Naive thymus-derived CD4-positive, alpha-beta T cell (primary cell): ENCODE measurements at places on chromosomes 16 and 17. TPM values are rescaled to one million over a fixed set of nuclear protein-coding genes. Genes with fewer than 3 reads are reported as not detected.

DNA sequence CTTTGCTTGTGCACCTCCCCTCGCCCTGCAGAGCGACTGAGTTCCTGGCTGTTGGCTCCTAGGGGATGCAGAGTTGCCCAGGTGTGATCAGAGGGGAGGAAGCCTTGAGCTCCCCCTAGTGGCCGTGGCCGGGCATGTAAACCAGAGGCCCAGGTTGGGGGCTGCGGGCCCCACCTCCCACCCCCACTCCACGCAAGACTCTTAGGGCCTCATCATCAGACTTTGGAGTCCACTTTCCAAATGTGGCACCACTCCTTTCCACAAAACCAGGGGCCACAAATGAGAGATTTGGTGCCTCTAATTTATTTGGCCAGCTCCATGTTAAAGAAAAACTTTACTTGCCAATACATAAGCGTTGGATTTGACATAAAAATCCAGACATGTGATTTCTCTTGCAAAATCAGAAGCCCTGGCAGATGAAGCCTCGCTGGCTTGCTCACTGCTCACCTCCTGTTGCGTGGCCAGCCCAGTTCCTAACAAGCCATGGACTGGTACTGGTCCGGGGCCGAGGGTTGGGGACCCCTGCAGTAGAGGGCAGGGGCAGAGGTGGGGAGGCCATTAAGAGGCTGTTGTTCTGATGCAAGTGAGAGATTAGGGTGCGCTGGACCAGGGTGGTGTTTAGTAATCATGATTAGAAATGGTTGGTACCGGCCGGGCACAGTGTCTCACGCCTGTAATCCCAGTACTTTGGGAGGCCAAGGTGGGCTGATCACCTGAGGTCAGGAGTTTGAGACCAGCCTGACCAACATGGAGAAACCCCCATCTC is 28.7 kb upstream of the GAS7 start:
- H3K27ac ChIP-seq: no peak overlapping the region
- peak; percentile 14 for DNase-seq
- no peaks in the 10 kb centered on the region for H3K4me1 ChIP-seq
- no peak overlapping the region for H3K4me3 ChIP-seq

DNA sequence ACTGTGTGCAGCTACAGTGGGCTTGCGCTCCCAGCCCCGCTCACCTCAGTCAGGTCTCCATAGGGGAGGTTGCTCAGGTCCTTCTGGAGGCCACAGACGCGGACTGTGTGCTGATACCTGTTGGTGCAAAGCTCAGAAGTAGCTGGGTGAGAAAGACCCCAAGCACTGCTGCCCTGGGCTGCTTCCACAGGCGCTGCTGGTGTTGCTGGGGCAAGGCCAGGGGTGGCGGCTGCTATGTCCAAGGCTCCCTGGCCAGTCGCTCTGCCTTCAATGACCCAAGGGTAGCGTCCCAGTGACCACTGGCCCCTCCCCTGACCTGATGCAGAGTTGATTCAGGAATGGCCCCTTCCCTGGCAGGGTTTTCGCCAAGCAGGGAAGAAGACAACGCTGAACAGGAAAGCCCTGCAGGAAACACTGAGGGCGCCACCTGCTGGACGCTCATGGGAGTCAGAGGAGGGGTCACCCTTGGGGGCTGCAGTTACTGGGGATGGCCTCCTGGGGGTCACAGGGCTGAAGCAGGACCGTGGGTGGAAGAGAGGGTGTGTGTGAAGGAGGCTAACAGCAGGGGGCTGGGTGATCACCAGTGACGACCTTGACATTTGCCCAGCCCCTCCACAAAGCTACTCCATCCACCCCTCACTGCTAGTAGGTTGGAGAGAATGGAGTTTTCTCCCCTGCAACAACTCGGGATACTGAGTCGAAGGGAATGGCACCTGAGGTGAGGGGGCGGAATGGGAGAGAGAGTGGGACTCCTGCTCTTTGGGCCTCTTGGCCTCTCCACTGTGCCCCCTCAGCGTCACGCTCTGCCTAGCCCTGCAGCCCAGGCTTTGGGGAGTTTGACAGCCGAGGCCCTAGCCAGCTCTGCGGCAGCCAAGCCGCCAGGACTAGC is 38.3 kb downstream of the ABCC12 start:
- no peak overlapping the region for H3K4me3 ChIP-seq
- H3K27ac ChIP-seq: no peak overlapping the region
- DNase-seq: peak; percentile 54
- H3K4me1 ChIP-seq: no peaks in the 10 kb centered on the region
- H3K27me3 ChIP-seq: no peaks in the 10 kb centered on the region

- H3K36me3 ChIP-seq: peaks cover 9% of the 10 kb centered on the region
- no peak for DNase-seq
- H3K4me1 ChIP-seq: peaks cover 31% of the 10 kb centered on the region
- H3K27ac ChIP-seq: peak overlapping the region; percentile 95
- H3K27me3 ChIP-seq: no peaks in the 10 kb centered on the region
These were observed 474 bp downstream of the CLN3 start for GRCh38 chr16:28491230-28491969.

DNA sequence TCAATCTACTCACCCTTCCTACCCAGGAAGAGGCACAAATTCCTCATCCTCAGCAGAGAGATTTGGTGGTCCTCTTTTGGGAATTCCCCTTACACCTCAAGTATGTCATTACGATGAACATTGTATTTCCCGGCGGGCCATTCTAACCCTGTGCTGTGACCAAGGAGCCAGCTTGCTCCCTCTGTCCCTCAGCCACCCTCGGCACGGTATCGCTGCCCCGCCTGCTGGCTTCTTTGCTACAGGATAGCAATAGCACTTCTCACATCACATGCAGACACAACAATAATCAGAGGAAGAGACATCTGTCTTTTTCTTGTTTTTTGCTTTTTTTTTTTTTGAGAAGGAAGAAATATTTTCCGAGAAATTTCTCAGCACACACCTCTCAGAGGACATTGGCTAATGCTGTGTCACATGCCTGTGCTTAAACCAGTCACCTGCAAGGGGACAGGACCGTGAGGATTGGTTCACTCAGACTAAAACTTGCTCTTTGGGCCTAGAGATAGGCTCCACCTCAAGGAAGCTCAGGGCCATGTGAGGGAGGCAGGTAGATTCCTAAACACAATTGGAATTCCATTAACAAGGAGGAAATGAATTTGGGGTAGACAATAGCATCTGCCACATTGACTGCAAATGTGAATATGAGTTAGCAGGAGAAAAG is 41.2 kb downstream of the TMC5 start:
- no peaks in the 10 kb centered on the region for H3K27me3 ChIP-seq
- H3K4me1 ChIP-seq: no peaks in the 10 kb centered on the region
- no peak overlapping the region for H3K4me3 ChIP-seq
- no peak for DNase-seq

- H3K36me3 ChIP-seq: no peaks in the 10 kb centered on the region
- no peak for DNase-seq
- no peak within 1 kb of the TSS for H3K27ac ChIP-seq
- H3K27me3 ChIP-seq: peaks cover 37% of the 10 kb centered on the region
- peak within 1 kb of the TSS; percentile 50 for H3K4me3 ChIP-seq
These were observed at the start of gene SRCIN1 for GRCh38 chr17:38605841-38606645. SRCIN1 (minus strand) TSS chr17:38605952; CDS start chr17:38605705, 247 bp downstream.

GRCh38 chr17:53134548-53134947 is 688.2 kb upstream of the KIF2B start:
- no peak overlapping the region for H3K4me3 ChIP-seq
- no peak overlapping the region for H3K27ac ChIP-seq
- no peaks in the 10 kb centered on the region for H3K4me1 ChIP-seq
- no peaks in the 10 kb centered on the region for H3K27me3 ChIP-seq
- DNase-seq: no peak
- no peaks in the 10 kb centered on the region for H3K36me3 ChIP-seq

GRCh38 chr16:86512301-86512859 is 2.1 kb downstream of the FOXF1 start:
- H3K4me3 ChIP-seq: no peak overlapping the region
- no peak for DNase-seq
- H3K27me3 ChIP-seq: no peaks in the 10 kb centered on the region
- H3K27ac ChIP-seq: no peak overlapping the region
- no peaks in the 10 kb centered on the region for H3K4me1 ChIP-seq

DNA sequence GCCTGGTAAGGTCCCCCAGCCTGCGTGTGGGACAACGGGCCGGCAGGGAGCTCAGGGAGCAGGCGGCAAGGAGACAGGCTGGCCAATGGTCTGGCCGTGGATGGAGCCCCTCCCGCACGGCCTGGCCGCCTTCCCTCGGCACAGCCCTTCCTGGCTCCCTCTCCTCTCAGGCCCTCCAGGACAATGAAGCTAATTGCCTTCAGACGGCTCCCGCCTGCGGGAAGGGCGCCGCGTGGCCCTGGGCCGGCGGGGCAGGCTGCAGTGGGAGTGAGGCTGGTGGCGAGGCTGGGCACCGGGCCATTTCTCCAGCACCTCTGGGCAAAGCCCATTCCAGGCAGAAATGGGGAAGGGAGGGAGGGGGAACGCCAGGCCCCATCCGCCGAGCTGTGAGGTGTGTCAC is 50.9 kb downstream of the ENGASE start:
- H3K4me1 ChIP-seq: no peaks in the 10 kb centered on the region
- H3K27me3 ChIP-seq: no peaks in the 10 kb centered on the region
- no peaks in the 10 kb centered on the region for H3K36me3 ChIP-seq
- no peak for DNase-seq
- H3K4me3 ChIP-seq: no peak overlapping the region

GRCh38 chr17:77033892-77034404 is 106.8 kb upstream of the SEC14L1 start:
- H3K4me3 ChIP-seq: no peak overlapping the region
- no peak for DNase-seq
- H3K36me3 ChIP-seq: no peaks in the 10 kb centered on the region
- H3K27ac ChIP-seq: no peak overlapping the region

- no peak overlapping the region for H3K27ac ChIP-seq
- no peaks in the 10 kb centered on the region for H3K4me1 ChIP-seq
- no peak overlapping the region for H3K4me3 ChIP-seq
- no peaks in the 10 kb centered on the region for H3K36me3 ChIP-seq
- no peak for DNase-seq
These were observed 90.6 kb upstream of the CDH5 start for GRCh38 chr16:66275775-66276428.

DNA sequence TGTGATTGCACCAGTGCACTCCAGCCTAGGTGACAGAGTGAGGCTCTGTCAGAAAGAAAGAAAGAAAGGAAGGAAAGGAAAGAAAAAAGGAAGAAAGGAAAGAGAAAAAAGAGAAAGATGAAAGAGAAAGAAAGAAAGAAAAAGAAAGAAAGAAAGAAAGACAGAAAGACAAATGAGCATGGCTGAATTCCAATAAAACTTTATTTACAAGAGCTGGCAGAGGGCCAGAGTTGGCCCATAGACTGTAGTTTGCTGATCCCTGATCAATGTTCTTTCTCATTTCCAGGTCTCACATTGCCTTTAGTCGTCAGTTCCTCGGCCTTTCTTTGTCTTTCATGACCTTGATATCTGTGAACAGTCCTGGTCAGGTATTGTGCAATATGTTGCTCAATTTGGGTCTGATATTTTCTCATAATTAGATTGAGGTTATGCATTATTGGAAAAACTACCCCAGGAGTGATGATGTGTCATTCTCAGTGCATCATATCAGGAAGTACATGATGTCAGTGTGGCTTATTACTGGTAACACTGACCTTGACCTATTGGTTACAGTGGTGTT is 68.5 kb upstream of the MED9 start:
- H3K4me1 ChIP-seq: peaks cover 38% of the 10 kb centered on the region
- H3K27ac ChIP-seq: no peak overlapping the region
- H3K4me3 ChIP-seq: no peak overlapping the region
- H3K27me3 ChIP-seq: no peaks in the 10 kb centered on the region
- DNase-seq: no peak
- H3K36me3 ChIP-seq: no peaks in the 10 kb centered on the region

GRCh38 chr17:74334393-74335039 is 8.5 kb downstream of the KIF19 start:
- no peaks in the 10 kb centered on the region for H3K4me1 ChIP-seq
- H3K36me3 ChIP-seq: no peaks in the 10 kb centered on the region
- no peak for DNase-seq
- no peak overlapping the region for H3K27ac ChIP-seq
- H3K27me3 ChIP-seq: no peaks in the 10 kb centered on the region

DNA sequence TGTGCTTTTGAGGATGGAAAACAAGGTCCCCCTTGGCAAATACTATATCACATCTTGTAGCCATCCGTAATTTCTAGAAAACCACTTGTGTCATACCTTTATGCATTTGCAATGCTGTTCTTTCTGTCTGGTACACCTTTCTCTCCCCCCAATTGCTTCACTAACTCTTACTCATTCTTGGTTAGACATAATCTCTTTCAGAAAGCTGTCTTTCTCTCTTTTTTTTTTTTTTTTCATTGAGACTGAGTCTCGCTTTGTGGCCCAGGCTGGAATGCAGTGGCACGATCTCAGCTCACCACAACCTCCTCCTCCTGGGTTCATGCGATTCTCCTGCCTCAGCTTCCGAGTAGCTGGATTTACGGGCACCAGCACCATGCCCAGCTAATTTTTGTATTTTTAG is 94.9 kb upstream of the C17orf78 start:
- no peaks in the 10 kb centered on the region for H3K27me3 ChIP-seq
- H3K4me3 ChIP-seq: no peak overlapping the region
- DNase-seq: no peak
- no peaks in the 10 kb centered on the region for H3K4me1 ChIP-seq
- H3K27ac ChIP-seq: no peak overlapping the region

DNA sequence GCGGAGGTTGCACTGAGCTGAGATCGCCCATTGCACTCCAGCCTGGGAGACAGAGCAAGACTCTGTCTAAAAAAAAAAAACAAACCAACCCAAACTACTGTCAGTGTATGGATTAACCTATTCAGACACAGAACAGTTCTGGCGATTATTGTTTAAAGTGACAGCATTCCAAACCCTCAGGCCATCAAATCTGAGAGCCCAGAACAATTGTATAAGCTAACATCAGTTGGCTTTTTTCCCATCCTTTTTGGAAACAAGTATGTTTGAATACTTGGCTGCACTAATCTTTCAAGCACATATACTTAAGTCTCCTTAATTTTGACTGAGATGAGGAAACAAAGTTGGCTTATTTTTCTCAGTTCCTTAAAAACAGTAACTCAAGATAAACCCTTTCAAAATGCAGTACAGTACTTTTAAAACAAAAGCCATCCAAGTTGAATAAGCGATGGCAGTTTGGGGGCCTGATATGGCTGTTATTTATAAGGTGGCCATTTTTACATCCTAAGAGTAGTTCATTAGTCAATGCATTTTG is 1.4 kb downstream of the ZSWIM7 start:
- H3K36me3 ChIP-seq: no peaks in the 10 kb centered on the region
- no peaks in the 10 kb centered on the region for H3K27me3 ChIP-seq
- H3K27ac ChIP-seq: peak overlapping the region; percentile 86
- H3K4me1 ChIP-seq: peaks cover 16% of the 10 kb centered on the region

GRCh38 chr17:77506371-77506991 is 365.7 kb downstream of the SEC14L1 start:
- H3K27me3 ChIP-seq: no peaks in the 10 kb centered on the region
- no peaks in the 10 kb centered on the region for H3K36me3 ChIP-seq

DNA sequence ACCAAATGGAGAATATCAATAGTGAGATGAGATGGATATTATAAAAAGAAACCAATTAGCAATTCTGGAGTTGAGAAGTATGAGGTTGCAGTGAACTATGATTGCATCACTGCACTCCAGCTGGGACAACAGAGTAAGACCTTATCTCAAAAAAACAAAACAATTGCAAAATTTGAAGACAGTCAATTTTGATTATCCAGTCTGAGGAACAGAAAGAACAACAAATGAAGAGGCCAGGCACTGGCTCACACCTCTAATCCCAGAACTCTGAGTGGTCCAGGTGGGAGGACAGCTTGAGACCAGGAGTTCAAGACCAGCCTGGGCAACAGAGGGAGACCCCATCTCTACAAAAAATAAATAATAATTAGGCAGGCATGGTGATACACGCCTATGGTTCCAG is 35.0 kb downstream of the USP32 start:
- no peak overlapping the region for H3K4me3 ChIP-seq
- H3K36me3 ChIP-seq: no peaks in the 10 kb centered on the region
- H3K4me1 ChIP-seq: peaks cover 7% of the 10 kb centered on the region

TUBD1 gene
- 10.6 and 14.3 TPM in 2 replicates for total RNA-seq

VASN gene
- total RNA-seq: 0.24 TPM
